ENCODE measurements at places on chromosomes 4 and X.

- no peak for DNase-seq
These were observed at the start of gene HSD17B13 for GRCh38 chr4:87322754-87323153. Gene HSD17B13, minus strand, starts transcription at chr4:87322882. Its CDS starts 41 bp downstream, at chr4:87322841.

DNA sequence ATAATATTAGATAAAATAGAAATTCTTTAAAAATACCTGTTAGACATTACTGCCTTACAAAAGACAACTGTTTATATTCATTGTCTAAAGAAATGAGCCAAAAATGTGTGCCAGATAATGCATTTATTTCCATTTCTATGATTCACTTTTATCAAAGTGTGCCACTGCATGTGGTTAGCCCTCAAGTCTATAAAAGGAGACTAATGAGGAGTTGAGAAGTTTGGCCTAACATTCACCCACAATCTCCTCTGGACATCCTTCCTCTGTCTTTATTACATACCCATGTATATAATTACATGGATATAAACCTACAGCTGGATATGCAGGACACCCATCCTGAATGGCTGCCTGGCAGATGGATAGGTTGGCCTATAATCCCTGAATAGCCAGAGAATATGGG is 42.6 kb upstream of the PDE5A start:
- no peak for DNase-seq

DNA sequence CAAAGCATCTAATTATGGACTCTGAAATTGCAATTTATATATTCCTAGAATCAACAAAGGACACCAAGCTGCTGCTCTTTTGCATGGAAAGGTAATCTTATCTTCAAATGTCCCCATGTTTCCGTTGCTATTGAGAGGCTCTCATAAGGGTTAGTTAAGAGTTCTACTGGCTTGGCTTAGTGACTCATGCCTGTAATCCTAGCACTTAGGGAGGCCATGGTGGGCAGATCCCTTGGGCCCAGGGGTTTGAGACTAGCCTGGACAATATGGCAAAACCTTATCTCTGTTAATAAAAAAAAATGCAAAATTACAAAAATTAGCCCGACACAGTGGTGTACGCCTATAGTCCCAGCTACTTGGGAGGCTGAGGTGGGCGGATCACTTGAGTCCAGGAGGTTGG is 93.4 kb upstream of the RAPGEF2 start:
- no peak for DNase-seq

DNA sequence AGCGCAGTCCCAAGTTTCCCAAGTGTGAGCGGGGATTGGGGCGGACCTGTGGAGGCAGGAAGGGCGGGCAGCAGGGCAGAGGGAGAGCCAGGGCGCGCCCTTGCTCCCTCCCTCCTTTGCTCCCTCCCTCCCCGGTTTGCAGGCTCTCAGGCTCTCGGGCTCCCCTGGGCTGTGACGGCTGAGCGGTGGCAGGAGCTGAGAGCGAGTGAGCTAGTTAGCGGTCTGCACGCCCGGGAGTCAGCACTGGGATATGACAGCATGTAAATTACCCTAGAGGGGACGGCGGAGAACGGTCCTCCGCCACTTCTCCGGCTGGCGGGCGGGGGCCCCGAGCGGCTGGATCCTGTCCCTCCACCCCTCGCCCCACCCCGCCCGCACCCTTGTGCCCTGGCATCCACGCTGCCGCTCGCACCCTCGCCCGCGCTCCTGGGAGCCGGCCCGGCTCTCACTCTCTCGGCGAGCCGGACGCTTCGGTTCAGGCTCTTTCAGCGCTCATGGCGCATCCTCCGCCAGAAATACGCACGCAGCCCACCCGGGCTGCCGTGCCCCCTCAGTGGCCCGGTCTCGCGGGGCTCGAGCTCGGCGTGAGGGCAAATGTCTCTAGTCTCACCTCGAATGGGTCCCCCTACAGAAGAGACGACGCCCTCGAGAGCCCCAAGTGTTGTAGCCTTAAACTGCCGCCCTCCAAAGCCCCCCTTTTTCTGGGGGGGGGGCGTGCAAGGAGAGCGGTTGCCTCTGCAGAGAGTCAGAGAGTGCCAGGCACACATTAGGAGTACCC is at the start of gene TSC22D3:
Gene TSC22D3 (minus strand): TSS at position 54 of the 778 bp plus-strand sequence. CDS start 368 bp downstream, outside the sequence.
- DNase-seq: no peak

GRCh38 chr4:1976416-1977352 is 32.1 kb downstream of the NELFA start:
- DNase-seq: no peak

DNA sequence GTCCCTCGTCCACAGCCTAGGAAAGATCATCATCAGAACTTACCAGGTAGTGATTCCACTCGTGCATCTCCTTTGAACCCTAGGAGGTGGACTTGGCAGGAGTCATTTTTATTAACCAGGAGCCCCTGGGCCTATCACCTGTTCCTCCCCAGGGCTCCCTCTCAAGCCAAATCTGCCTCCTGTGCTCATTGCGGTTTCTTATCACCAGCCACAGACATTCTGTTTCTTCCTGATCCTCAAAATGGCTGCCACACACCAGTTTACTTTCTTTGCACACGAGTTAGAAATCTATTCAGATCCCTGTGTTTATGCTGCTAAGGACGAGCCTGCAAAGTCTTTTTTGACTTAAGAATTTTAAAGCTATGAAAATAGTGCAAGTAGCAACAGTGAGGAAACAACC is 354.5 kb upstream of the BOD1L1 start:
- DNase-seq: no peak

GRCh38 chrX:150155436-150156035 is 207.6 kb upstream of the MAMLD1 start:
- no peak for DNase-seq

- no peak for DNase-seq
These were observed 13.2 kb downstream of the AFF2 start for GRCh38 chrX:148513661-148514060.
